ENCODE measurements at places on chromosomes 7 and 10.

DNA sequence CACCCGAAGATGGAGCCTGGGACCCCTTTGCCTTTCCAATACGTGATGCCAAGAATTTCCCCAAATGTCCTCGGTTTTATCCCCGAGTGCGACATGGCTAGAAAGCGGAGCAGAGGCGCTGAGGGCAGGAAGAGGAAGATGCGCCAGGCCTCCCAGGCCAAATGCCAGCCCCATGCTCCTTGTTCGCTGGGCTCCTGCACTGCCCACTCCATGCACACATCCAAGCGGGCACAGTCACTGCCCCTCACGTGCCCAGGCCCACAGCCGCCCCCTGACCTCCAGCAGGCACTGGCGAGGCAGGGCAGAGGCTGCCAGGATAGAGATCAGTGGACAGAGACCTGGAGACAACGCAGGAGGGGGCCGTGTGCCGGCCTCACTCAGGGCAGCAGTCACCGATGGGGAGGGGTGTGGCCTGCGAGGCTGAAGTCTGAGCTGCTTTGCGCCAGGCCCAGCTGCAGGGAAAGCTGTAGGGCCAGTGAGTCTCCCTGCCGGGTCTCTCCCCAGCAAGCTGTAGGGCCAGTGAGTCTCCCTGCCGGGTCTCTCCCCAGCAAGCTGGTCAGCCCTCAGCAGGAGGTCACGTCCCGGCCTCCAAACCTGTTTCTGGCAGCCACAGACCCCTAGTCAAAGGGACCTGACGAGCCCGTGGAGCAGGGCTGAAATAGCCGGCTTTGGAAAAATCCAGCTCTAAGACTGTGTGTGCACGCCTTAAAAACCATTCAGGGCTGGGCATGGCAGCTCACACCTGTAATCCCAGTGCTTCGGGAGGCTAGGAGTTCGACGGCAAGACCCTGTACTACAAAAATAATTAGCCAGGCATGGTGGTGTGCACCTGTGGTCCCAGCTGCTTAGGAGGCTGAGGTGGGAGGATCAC, 100.6 kb upstream of the DIP2C start:
- DNase-seq: no peak
- H3K4me3 ChIP-seq: no peak overlapping the region
- H3K27me3 ChIP-seq: peaks cover 7% of the 10 kb centered on the region
- H3K27ac ChIP-seq: no peak overlapping the region
- peaks cover 20% of the 10 kb centered on the region for H3K4me1 ChIP-seq
- H3K36me3 ChIP-seq: peaks cover 3% of the 10 kb centered on the region

- H3K36me3 ChIP-seq: no peaks in the 10 kb centered on the region
- H3K27ac ChIP-seq: no peak overlapping the region
- H3K4me1 ChIP-seq: no peaks in the 10 kb centered on the region
Measured at GRCh38 chr7:123865517-123866117, 20.6 kb downstream of the HYAL4 start.

DNA sequence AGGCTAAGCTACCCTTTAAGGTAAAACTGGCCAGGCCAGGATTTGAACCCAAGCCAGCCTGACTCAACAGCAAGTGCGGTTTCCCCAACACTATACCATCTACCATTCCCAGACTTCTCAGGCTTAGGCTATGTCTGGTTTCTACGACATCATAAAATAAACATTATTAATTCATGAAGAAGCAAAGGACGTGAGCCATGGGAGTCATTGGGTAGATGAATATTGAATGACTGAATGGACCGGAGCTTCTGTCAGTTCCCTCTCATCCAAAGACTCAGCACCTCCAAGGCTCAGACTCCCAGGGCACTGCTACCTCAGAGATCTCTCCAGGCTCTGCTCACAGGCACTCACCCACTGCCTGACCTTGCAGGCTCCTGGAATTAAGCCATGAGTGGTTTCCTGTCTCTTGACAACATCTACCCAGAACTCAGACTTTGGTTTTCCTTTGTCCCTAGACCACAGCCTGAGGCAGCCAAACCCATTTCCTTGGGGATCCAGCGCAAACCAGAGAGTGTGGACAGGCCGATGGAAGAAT, 64.6 kb upstream of the STEAP1B start:
- no peak overlapping the region for H3K4me3 ChIP-seq
- no peaks in the 10 kb centered on the region for H3K36me3 ChIP-seq
- peaks cover 51% of the 10 kb centered on the region for H3K4me1 ChIP-seq

DNA sequence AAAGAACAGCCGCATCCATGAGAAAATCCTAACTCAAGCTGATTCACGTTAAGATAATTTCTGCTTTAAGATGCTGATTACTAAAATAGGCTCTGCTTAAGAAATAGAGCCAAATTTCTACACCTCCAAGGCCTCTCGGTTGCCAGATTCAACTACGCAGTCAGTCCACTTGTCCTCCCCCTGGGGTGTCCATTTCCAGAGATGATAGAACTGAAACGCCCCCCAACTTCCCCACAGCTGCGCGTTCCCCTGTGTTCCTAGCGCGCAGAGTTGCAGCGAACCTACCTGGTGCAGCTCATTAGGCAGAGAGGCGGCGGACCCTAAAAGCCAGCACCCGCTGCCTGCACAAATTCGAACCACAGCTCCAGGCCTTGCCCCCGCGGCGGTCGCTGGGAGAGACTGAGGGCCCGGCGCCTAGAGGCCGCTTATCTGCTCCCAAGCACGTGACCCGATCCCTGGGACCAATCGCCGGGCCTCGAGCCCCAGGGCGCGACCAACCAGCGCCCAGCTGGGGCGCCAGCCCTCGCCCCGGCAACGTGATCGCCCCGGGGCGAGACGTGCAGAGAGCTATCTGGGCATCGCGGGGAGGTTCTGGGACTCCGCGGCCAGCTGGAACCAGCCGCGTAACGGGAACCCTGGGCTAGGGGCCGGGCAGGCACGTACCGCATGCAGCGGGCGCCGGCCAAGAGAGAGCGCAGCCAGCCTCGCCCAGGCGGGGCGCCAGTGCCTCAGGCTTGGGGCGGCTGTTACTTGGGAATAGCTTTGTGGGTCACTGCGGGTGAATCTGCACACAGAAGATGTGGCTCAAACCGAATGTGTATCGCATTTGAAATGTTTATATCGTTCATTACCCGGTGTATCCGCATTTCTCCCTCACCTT, at the start of gene PPP1R3C:
PPP1R3C (minus strand) TSS at position 401 of the 880 bp plus-strand sequence; CDS start at position 299, 102 bp downstream.
- H3K36me3 ChIP-seq: peaks cover 22% of the 10 kb centered on the region
- H3K4me3 ChIP-seq: peak within 1 kb of the TSS; percentile 64
- peak within 1 kb of the TSS; percentile 88 for H3K27ac ChIP-seq
- peaks cover 10% of the 10 kb centered on the region for H3K4me1 ChIP-seq

DNA sequence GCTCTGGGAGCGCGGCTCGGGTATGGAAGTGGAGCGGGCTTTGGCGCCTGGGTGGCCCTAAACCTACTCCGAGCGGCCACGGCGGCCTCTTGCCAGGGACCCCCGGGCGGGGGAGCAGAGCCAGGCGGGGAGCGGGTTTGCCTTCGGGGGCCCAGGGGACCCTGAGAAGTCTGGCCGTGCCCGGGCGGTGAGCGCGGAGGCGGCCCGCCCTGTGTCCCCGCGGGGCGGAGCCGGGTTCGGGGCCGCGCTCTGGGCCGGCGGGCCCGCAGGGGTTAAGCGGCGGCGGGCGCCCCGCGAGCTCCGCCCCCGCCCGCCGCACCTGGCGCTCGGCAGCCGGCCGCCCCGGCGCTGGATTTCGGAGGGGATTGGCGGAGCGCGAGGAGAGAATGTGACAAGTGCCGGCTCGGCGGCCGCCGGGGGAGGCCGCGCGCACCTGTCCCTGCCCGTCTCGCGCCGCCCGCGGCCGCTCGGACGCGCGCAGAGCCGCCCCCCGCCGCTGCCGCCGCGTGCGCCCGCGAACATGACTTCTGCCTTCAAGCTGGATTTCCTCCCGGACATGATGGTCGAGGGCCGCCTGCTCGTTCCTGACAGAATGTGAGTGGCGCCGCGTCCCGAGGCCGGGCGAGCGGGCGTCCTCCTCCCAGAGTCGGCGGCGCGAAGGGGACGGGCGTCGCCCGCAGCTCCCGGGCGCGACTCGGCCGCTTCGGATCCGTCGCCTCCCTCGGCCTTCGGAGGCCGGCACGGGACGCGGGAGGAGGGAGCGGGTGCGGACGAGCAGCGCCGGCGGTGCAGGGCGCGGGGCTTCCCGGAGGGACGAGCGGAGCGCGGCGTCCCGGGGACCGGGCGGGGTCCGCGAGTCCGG, at the start of gene CELF2:
CELF2 (plus strand) TSS at position 303 of the 862 bp plus-strand sequence; CDS start at position 521, 218 bp downstream.
- peaks cover 3% of the 10 kb centered on the region for H3K27me3 ChIP-seq
- peak; percentile 89 for DNase-seq
- peak within 1 kb of the TSS; percentile 83 for H3K27ac ChIP-seq
- H3K36me3 ChIP-seq: no peaks in the 10 kb centered on the region
- H3K4me1 ChIP-seq: peaks cover 16% of the 10 kb centered on the region
- peak within 1 kb of the TSS; percentile 63 for H3K4me3 ChIP-seq

DNA sequence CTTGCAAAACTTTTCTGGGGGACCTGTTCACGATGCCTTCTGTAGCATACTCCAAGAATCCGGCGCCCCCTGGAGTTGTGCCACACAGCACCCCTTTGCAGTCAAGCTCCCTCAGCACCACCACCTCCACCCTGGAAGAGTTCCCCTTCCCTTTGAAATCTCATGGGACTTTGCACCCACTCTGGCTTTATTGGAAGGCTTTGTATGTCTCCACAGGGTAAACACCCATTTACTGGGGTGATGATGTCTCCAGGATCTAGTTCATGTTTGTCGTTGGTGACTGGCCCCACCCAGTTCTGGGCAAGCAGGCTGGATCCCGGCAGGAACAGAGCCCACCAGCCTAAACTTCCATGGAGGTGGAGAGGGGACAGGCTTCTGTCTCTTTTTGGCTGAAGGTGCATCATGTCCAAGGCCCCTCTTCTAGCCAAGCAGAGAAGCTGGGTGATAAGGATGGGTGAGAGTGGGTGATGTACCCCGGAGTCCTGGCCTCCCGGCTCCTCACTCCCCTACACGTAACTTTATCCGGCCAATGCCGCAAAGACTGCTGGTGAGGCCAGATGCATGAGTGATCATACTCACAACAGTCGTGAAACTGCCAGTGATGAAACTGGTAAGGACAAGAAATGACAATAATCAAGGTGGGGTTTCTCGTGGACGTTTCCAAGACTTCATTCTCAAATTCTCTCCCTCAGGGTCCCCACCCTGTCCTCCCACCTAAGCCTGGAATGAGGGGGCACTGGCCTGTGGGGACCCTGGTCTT, 695 bp upstream of the CLDN4 start:
- H3K27me3 ChIP-seq: peaks cover 45% of the 10 kb centered on the region
- no peaks in the 10 kb centered on the region for H3K36me3 ChIP-seq
- H3K4me1 ChIP-seq: peaks cover 37% of the 10 kb centered on the region
- no peak for DNase-seq

GRCh38 chr10:70562036-70562755, 40.3 kb downstream of the PRF1 start:
- H3K4me3 ChIP-seq: no peak overlapping the region
- peaks cover 55% of the 10 kb centered on the region for H3K4me1 ChIP-seq
- peak overlapping the region; percentile 76 for H3K27ac ChIP-seq
- DNase-seq: peak; percentile 83
- H3K27me3 ChIP-seq: no peaks in the 10 kb centered on the region

DNA sequence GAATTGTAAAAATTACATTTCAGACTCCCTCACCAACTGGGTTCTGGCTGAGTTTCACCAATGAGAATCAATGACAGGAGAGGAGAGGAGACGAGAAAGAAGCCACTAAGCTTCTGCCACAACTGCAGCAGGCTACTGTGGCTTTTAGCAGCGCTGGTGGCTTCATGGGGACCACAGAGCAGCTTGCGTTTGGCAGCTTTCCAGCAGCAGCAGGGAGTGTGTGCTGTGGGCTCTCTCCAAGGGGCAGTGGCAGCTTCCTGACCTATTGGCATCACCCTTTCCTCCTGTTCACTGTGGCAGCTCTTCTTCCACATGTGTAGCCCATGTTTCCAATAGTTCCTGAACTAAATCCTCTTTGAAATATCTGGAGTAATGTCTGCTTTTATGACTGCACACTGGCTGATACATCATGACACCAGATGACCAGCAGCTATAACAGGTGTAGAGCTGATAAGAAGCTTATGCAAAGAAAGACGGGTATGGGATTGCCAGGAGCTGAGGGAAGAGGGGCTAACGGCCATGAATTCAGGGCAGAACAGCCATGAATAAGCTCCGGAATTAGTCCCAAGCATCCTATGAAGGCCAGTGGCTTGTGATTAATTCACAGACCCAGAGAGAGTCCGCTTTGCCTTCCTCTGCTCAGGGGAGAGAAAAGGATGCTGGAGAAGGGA, 46.8 kb downstream of the KCNH2 start:
- no peaks in the 10 kb centered on the region for H3K36me3 ChIP-seq
- H3K27me3 ChIP-seq: no peaks in the 10 kb centered on the region
- DNase-seq: peak; percentile 21
- H3K4me1 ChIP-seq: peaks cover 3% of the 10 kb centered on the region
- H3K27ac ChIP-seq: no peak overlapping the region
- H3K4me3 ChIP-seq: no peak overlapping the region

DNA sequence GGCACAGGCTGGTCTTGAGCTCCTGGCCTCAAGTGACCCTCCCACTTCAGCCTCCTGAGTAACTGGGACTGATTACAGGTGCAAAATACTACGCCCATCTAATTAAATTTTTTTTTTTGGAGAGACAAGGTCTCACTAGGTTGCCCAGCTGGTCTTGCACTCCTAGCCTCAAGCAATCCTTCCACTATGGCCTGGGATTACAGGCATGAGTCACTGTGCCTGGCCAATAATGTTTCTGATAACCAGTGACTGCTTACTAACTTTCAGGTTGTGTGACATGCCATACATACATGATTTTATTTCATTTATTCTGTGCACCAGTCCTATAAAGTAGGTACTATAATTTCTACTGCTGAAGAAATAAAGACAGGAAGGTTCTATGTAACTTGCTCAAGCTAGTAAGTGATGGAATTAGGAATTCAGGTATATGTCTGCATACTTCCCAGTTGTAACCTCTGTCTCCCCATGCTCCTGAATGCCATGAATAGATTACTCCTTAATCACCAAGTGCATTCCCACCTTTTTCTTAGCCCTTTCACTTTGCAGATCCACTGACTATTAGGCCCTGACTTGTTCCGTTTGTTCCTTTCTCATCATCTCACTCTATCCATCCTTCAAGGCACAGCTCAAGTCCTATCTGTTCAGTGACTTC, 28.1 kb downstream of the MCU start:
- H3K27ac ChIP-seq: no peak overlapping the region
- no peak overlapping the region for H3K4me3 ChIP-seq
- no peak for DNase-seq
- H3K36me3 ChIP-seq: peaks cover 19% of the 10 kb centered on the region

GRCh38 chr10:115945701-115946445, 327.1 kb downstream of the GFRA1 start:
- peaks cover 6% of the 10 kb centered on the region for H3K4me1 ChIP-seq
- no peak overlapping the region for H3K27ac ChIP-seq
- H3K27me3 ChIP-seq: no peaks in the 10 kb centered on the region
- no peak overlapping the region for H3K4me3 ChIP-seq
- H3K36me3 ChIP-seq: no peaks in the 10 kb centered on the region
- DNase-seq: no peak

- H3K27ac ChIP-seq: no peak overlapping the region
- DNase-seq: no peak
- H3K4me3 ChIP-seq: no peak overlapping the region
- H3K27me3 ChIP-seq: no peaks in the 10 kb centered on the region
Measured at GRCh38 chr7:7703427-7703826, 15.0 kb downstream of the RPA3 start.

DNA sequence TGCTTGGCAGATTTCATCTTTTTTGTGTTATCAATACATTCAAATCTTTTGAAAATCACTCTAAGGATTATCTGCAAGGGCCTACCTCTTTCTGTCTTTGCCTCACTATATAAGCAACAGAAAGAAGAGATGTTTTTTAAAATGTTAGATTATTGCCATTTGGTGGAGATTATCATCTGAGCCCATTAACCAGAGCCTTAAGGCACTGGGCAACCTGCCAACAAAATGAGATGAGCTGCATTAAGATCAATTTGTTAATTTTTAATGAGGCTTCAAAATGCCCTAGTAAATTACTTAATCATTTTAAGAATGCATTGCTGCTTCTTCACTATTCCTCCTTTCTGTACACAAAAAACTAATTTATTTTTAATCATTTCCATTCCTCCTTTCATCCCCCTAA, 314.1 kb downstream of the SNX13 start:
- H3K27me3 ChIP-seq: no peaks in the 10 kb centered on the region
- H3K36me3 ChIP-seq: no peaks in the 10 kb centered on the region
- H3K4me3 ChIP-seq: no peak overlapping the region
- H3K27ac ChIP-seq: no peak overlapping the region
- H3K4me1 ChIP-seq: no peaks in the 10 kb centered on the region

All from muscle of leg (tissue), 16 donors.